Activated B cell treated with CpG ODN at 0.5 μM for 24 hours (primary cell): ENCODE measurements at places on chromosomes 1 and 21. TPM values are rescaled to one million over a fixed set of nuclear protein-coding genes. Genes with fewer than 3 reads are reported as not detected.

The CRTC2 gene
- 206 and 247 TPM in 2 replicates for total RNA-seq

GRCh38 chr1:27035344-27035743 lies 22.7 kb upstream of the TENT5B start:
- DNase-seq, result no peak

The PRAMEF10 gene
- total RNA-seq, result not detected in 2 replicates

- DNase-seq, result no peak
Measured at GRCh38 chr1:116268211-116268610, 104.8 kb upstream of the ATP1A1 start.

GRCh38 chr1:175075572-175076568 lies 8.2 kb downstream of the TNN start:
- no peak for DNase-seq

GRCh38 chr1:217009376-217009775 lies 286.1 kb upstream of the ESRRG start:
- no peak for DNase-seq

The TTC24 gene
- total RNA-seq, result 19.6 TPM in 2 replicates

DNA sequence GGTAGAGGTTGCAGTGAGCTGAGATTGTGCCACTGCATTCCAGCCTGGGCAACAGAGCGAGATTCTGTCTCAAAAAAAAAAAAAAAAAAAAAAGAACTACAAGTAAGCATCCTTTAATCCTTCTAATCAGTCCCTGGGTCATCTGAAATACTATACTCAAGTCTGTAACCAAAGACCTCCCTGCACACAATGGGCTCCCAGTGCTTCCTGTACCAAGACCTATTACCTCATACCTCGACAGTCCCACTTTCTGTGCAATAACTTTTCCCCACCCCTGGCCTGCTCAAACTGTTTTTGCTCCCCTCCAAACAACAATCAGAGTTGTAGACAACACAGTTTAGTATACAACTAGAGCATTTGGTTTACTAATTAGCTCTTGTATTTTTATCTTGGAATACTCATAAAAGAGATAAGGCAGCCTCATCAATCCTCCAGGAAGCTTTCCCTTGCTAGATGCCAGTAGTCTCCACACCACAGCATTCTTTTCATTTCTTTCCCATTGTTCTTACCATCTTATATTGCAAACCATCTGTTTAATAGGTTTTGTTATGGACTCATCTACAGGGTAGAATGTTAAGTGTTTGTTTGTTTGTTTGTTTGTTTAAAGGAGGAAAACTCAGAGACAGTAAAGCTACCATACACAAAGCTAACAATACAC lies 19.2 kb upstream of the RLF start:
- DNase-seq, result no peak

- DNase-seq, result no peak
Measured at GRCh38 chr1:40899230-40899870, 37.2 kb upstream of the CITED4 start.

The FCRL3 gene
- total RNA-seq, result 87.7 and 97.1 TPM in 2 replicates

DNA sequence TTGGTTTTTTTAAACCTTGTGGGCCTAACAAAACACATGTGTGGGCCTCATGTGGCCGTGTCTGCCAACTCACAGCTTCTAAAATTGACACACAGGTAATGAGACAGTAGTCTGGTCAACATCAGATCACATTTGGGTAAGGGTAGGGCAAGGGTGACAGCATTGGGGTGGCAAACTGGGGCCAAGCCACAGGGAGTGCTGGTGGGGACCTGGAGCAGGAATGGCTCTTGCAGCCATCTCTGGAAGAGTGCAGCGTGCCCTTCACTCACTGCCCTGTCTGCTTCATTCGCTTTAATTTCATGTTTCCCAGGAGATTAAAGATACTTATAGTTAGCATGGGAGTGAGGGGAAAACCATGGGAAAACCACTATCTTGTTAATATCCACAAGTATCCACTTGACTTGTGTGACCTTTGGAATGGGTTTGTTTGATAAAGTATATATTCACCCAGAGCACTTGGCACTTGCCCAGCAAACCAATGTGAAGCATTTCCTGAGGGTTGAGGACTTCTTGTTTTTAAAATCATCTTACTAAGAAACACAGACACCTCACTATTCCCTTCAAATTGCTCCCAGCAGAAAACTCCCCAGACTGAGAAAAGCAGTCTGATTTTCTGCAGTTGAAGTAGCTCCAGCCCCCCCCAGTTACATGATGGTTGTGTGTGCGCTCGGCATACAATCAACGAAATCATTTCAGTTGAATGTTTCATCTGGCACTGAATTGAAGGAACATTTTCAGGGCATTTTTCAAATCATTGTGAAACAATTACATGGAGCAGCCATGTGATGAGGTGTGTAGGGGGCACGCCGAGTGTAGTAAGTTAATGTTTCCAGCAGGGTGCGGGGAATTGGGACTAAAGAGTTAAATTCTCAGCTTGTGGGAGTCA lies 175.7 kb downstream of the VPS13D start:
- DNase-seq, result no peak

DNA sequence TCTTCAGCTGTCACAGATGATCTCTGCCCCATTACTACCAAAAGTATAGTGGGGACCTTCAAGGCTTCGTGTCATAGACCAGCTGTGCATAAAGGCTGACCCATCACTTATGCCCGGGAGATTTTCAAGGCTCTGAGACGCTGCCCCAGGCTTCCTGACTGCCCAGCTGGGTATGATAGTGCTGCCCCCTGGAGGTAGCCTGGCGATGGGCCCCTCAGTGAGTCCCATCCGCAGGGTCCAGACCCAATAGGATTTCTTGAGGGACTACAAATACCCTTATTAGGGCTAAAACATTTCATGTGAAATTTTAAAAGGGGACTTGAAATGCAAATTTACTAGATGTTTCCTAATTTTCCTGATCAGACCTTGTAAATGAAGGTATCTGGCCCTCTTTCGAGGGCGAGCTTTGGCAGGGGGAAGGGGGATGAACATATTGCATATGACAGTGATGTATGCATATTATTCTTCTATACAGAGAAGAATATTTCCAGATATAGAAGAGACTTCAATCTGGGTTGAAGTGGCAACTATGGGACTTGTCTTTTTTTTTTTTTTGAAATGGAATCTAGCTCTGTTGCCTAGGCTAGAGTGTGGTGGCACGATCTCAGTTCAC lies 11.7 kb upstream of the FCMR start:
- peak; percentile 58 for DNase-seq
